ENCODE measurements at places on chromosomes 3 and 15. TPM values are rescaled to one million over a fixed set of nuclear protein-coding genes. Genes with fewer than 3 reads are reported as not detected.

SHQ1 gene
- 17.5 TPM for total RNA-seq

EBLN2 gene
- 0.44 TPM for total RNA-seq

SAMMSON gene
- total RNA-seq, result not detected

FANCD2OS gene
- total RNA-seq, result not detected
